ENCODE measurements at places on chromosomes 3 and 15. TPM values are rescaled to one million over a fixed set of nuclear protein-coding genes. Genes with fewer than 3 reads are reported as not detected.

Gene SLC51B
- total RNA-seq, result not detected

Gene GRK7
- total RNA-seq, result not detected

Gene NCKIPSD
- 37.7 TPM for total RNA-seq

Gene GOLGA6L4
- total RNA-seq, result 0.16 TPM

Gene SYNPR
- total RNA-seq, result not detected

Gene ACAN
- 0.36 TPM for total RNA-seq

Gene TMEM158
- total RNA-seq, result 26.5 TPM

Gene SH2D7
- not detected for total RNA-seq

Gene ZNF80
- not detected for total RNA-seq

Gene SLC28A1
- not detected for total RNA-seq

Gene SLC15A2
- total RNA-seq, result 0.18 TPM

Gene C2CD4B
- 3.4 TPM for total RNA-seq

Gene CD200
- total RNA-seq, result 42.0 TPM

Gene PAK6
- 0.16 TPM for total RNA-seq

Gene RHCG
- total RNA-seq, result 0.16 TPM

Gene GOLGA8Q
- not detected for total RNA-seq

Gene COLQ
- total RNA-seq, result 1.3 TPM

Gene MYL3
- total RNA-seq, result 1.4 TPM

Gene DCLK3
- total RNA-seq, result not detected

Gene SEMA3B
- 3.4 TPM for total RNA-seq

Gene FBN1
- 1,039 TPM for total RNA-seq

Gene ABI3BP
- total RNA-seq, result 8.7 TPM

Gene TLR9
- not detected for total RNA-seq

Gene GOLGA8M
- not detected for total RNA-seq

Gene KNL1
- total RNA-seq, result 8.8 TPM

Gene FAM3D
- not detected for total RNA-seq

Gene ONECUT1
- total RNA-seq, result not detected

Gene SKOR1
- not detected for total RNA-seq

Gene AP2M1
- total RNA-seq, result 429 TPM

Gene CSPG5
- not detected for total RNA-seq

Gene TEX9
- total RNA-seq, result 0.16 TPM

Gene IGDCC3
- total RNA-seq, result not detected

Gene POLR2M
- 130 TPM for total RNA-seq

Gene ANKUB1
- total RNA-seq, result not detected

Gene IQCH
- total RNA-seq, result 2.3 TPM

Gene DHFR2
- 3.1 TPM for total RNA-seq

Data from cardiac atrium fibroblast (primary cell).